ENCODE measurements at places on chromosomes 12 and 14.

DNA sequence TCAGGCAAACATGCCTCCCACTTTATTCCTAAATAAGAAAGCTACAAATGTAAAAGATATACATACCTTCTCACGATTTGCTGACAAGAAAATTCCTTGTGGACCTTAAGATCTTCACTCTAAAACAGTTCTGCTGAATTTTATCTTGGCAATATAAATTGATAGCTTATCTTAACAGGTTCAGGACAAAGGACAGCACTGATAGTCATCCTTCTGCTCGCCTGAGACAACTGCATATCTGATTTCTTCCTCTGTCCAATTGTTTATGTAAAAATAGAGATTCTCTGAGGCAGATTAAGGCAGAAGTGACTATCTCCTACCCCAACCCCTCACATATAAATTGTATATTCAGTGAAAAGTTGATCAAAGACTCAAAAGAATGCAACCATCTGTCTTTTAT, 44.9 kb downstream of the CAPZA3 start:
- DNase-seq, result no peak

DNA sequence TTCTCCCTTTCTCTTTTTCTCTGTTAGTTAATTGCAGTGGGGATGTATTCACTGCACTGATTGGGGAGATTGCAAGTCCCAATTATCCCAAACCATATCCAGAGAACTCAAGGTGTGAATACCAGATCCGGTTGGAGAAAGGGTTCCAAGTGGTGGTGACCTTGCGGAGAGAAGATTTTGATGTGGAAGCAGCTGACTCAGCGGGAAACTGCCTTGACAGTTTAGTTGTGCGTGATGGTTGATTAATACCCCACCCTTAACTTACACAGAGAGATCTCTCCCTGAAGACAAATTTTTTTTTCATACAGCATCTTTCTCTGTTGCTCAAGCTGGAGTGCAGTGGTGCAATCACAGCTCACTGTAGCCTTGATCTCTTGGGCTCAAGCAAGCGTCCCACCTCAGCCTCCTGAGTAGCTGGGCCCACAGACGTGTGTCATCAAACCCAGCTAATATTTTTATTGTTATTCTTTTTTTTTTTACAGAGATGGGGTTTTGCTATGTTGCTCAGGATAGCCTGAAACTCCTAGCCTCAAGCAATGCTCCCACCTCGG, 4.6 kb downstream of the C1S start:
- DNase-seq, result no peak

DNA sequence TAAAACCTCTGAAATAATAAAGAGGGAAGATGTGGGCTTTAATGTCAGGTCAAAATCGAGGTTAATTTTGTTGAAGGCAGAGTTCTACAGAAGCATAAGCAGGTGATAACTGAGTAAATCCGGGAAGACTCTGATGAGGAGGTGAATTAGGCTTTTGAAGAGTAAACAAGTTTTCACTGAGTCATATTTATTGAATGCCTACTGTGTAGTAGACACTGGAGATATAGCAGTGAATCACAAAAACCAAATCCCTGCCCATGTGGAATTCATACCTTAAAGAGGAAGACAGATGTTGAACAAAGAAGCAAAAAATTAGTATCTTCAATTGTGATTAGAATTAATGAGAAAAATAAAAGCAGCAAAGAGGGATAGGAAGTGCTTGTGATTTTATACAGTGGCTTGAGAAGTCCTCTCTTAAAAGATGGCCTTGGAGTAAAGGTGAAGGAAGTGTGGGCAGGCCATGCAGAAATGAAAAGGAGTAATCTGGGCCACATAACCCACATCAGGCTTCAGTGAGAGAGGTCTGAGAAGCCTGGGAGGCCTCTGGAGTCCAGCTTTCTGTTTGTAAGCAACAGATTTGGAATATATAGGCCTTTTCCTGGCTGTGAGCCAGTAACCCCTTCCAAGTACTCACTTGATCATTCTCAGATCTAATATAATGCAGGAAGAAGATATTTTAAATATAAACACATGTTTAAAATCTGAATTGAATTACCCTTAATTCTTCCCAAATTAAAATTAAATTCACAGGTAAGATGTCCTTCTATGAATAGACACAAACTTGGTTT, 46.7 kb downstream of the BHLHE41 start:
- no peak for DNase-seq

DNA sequence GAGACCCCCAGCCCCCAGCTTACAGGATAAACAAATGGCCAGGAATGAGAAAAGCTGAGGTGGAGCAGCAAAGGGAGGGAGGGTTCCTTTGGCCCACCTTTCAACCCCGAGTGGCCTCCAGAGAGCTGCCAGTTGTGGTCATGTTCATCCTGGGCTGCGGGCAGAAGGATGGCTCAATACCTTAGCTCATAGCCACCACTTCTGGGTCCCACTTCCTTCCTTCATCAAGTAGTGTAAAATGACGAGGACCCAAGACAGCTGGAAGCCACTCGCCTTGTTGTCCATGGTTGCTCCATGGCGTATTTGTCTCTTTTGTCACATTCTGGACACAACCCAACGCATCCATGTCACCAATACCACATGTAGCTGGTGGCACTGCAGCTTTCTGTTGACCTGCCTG, 24.2 kb downstream of the CRACR2A start:
- DNase-seq, result no peak

GRCh38 chr14:72753879-72754400, 140.0 kb downstream of the DPF3 start:
- DNase-seq, result no peak

DNA sequence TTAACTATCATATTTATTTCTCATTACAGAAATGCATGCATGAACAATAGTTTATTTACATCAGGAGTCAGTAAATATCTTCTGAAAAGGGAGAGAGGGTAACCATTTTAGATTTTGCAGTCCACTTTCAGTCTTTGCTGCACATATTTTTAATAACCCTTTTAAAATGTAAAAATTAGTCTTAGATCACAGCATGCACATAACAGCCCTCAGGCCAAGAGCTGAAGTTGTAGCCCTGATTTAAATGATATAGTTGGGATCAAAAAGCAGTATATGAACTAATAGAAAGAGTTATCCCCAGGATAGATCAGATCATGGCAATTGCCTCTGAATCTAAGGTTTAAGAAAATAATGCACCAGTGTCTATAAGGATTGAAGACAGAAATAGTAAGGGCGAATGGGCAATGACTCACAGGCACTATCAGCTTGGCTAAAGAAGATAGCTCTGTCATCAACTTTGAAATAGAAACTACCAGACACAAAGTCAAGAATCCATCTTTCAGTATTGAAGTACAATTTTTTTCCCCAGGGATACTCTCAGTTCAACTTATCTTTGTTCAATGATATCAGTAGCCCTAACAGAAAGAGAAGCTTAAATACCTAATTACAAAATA, 13.1 kb upstream of the CLEC7A start:
- no peak for DNase-seq

DNA sequence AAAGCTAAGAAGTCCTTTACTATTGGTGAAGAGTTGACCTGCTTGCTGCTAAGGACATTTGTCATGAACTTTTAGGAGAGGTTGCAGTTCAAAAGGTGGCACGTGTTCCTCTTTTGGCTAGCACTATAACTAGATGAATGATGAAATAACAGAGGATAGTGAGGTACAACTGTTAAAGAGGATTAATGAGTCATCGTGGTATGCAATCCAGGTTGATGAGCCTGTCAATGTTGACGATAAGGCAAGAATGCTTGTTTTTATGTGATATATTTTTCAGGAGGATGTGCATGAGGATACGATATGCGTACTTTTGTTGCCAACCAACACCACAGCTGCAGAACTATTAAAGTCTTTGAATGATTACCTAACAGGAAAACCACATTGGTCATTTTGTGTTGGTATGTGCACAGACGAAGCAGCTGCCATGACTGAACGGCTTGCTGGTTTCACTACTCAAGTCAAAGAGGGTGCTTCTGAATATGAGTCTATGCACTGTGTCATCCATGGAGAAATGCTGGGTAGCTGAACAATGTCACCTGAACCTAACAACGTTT, 10.6 kb downstream of the CEP128 start:
- no peak for DNase-seq

- DNase-seq, result no peak
Observed at GRCh38 chr12:54374562-54375258, 9.8 kb downstream of the ZNF385A start.

GRCh38 chr12:22437031-22437806, 102.7 kb upstream of the ST8SIA1 start:
- DNase-seq, result no peak

DNA sequence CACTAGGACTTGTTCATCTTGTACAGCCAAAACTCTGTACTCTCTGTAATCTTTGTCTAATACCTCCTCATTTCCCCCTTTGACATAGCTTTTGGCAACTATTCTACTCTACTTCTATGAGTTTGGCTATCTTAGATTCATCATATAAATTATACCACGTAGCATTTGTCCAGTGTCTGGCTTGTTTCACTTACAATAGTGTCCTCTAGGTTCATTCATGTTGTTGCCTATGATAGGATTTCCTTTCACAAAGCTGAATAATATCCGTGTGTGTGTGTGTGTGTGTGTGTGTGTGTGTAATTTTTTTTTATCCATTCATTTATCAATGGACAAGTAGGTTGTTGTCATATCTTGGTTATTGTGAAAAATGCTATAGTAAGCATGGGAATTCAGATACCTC, 209.5 kb downstream of the KCNC2 start:
- DNase-seq, result no peak

- no peak for DNase-seq
Observed at GRCh38 chr14:69475194-69475818, 9.2 kb upstream of the PLEKHD1 start.

- DNase-seq, result no peak
Observed at GRCh38 chr12:64806593-64807460, 17.6 kb upstream of the TBC1D30 start.

DNA sequence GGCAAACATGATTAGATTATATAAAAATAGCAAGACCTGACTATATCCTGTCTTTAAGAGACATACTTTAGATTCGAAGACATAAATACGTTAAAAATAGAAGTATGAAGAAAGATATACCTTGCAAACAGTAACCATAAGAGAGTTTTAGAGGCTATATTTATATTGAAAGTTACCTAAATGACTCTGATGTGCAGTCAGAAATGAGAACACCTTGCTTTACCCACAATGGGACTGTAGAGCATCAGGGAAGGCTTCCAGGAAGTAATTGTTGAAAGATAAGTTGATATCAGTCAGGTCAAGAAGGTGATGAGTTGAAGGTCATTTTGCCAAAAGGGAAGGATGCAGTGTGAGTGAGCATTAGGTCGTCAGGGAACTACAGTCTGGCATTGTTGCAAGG, 110.2 kb downstream of the NEDD1 start:
- no peak for DNase-seq

- no peak for DNase-seq
Observed at GRCh38 chr12:56935157-56935556, 949 bp upstream of the SDR9C7 start.

GRCh38 chr14:65208548-65208947, 106.2 kb upstream of the MAX start:
- DNase-seq, result no peak

- DNase-seq, result no peak
Observed at GRCh38 chr12:65892841-65893251, 68.6 kb downstream of the HMGA2 start.

Measured in stimulated activated CD4-positive, alpha-beta T cell treated with anti-CD3 and anti-CD28 coated beads, Interleukin-15, amount 100 ng/mL, for 1 hour (primary cell).